Stimulated activated CD8-positive, alpha-beta memory T cell treated with anti-CD3 and anti-CD28 coated beads, Interleukin-4, amount 100 ng/mL, for 4 hours (primary cell): ENCODE measurements at places on chromosomes 4 and X.

DNA sequence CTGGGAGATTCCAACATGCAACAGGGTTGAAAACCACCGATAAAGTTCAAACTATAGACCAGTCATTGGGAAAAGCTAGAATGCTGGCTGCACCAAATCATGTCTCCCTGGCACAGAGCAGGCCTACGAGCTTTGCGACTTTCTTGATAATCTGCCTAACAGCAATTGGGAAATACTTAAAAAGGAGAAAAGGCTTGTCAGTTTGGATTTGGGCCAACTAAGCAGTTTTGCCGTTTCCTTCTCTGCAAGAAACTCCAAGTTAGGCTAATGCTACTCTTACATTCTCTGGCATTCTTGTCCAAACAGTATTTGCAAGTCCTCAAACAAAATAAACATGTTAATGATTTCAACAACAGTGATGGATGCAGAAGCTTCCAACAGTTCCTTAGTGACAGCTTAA is 87.9 kb downstream of the PDK3 start:
- no peak for DNase-seq

DNA sequence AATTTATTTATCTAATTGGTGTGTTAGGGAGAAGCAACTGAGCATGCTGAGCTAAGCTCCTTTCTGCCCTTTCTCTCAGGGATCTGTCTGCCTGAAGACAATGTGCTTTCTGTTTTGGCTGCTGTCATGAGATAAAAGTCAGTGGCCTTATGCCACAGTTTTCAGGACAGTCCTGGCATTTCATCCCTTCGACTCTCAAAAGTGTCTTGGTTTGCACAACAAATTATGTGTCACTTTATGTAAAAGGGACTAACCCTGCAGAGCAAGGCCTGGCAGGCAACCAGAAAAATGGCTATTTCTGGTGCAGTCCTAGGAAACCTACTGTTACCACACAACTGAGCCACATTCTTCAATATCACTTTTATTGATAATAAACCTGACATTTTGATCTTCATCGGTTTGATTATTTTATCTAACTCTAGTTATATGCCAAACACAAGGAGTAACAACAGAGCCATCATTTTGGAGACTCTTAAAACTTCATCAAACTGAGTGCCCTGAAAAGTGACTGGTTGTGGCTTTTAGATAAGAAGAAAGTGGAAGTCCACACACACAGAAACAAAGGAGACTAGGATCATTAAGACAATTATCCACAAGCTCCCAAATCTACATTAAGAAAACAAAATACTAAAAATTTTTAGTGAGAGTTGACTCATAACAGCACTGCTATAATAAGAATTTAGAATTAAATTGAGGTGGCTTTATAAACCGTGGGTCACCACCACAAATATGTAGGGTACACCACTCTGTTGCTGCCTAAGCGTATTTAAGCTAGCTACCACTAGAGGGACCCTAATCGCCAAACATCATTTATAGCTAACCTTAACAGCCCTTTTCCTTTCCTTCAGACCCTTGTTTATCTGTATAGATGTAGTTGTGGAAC is 95.9 kb upstream of the PTPN13 start:
- DNase-seq, result no peak

GRCh38 chr4:62439051-62439450 is 1238.9 kb downstream of the ADGRL3 start:
- DNase-seq, result no peak

- no peak for DNase-seq
Observed at GRCh38 chr4:126986828-126987227, 645.9 kb upstream of the INTU start.

DNA sequence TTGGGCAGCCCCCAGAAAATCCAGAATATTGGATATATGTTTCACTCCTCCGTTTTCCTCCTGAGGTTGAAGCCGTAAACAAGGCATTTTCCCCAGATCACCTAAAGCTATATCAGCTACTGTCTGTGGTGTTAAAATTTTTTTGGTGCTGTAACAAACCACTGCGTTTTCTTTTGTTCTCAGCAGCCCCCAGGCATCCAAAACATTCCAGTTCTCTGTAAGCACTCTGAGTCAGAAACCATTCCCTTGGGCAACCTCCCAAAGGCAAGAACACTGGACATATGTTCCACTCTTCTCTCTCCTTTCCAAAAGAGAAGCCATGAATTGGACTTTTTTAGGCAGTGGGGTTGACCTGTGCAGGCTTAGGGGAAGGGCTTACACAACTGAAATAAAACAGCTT is 310.9 kb downstream of the MID1IP1 start:
- no peak for DNase-seq

DNA sequence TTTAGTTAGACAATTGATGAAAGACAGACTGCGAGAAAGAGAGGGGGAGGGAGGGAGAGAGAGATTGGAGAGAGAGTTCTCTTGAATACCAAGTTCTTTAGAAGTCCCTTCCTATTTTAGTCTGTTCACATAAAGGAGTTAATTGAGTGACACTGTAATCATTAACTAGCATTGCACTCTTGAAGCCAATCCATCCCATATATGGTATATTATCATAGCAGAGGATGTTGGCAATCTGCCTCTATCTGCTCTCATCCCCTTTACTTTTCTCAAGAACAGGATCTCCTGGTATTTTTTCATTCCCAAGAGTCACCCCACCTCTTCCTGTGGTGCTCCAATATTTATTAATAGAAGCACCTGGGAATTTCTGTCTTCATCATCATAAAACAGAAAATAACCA is 959.6 kb upstream of the NDST4 start:
- no peak for DNase-seq

- DNase-seq, result no peak
Observed at GRCh38 chrX:134936542-134936941, 54.2 kb upstream of the SMIM10 start.

- DNase-seq, result no peak
Observed at GRCh38 chr4:148795156-148795864, 353.1 kb upstream of the NR3C2 start.
